PC-3 (cell line): ENCODE measurements at places on chromosomes 2 and 18. TPM values are rescaled to one million over a fixed set of nuclear protein-coding genes. Genes with fewer than 3 reads are reported as not detected.

The CDK15 gene
- total RNA-seq = 2.4 TPM in 1 of 2 replicates, not detected in the other

The SPATS2L gene
- 144 and 174 TPM in 2 replicates for total RNA-seq

The ZC3H6 gene
- 1.3 TPM in 2 replicates for total RNA-seq

The C2orf81 gene
- total RNA-seq = 1.6 and 2.4 TPM in 2 replicates

The REG1B gene
- total RNA-seq = not detected in 2 replicates

The CPO gene
- not detected in 2 replicates for total RNA-seq

The SCYGR4 gene
- total RNA-seq = not detected in 2 replicates
